ENCODE measurements at places on chromosomes 1 and 21.

DNA sequence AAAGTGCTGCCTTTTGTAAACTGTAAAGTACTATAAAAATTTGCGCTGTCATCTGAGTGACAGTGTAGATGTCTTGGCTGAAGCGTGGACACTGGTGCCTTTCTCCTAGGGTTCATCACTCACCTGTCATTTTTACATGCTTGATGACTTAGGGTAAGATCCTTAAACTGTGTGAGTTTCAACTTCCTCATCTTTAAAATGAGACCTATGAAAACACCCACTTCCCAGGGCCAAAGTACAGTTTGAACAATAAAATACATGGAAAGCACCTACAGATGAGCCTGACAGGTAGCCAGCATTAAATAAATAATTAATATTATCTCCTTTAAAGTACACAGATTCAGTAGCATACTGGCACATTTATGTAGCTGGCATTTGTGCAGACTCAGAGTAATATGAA, 309.9 kb downstream of the CHRM3 start:
- no peak for DNase-seq

- no peak for DNase-seq
Observed at GRCh38 chr1:59698386-59698785, 116.4 kb upstream of the HOOK1 start.

DNA sequence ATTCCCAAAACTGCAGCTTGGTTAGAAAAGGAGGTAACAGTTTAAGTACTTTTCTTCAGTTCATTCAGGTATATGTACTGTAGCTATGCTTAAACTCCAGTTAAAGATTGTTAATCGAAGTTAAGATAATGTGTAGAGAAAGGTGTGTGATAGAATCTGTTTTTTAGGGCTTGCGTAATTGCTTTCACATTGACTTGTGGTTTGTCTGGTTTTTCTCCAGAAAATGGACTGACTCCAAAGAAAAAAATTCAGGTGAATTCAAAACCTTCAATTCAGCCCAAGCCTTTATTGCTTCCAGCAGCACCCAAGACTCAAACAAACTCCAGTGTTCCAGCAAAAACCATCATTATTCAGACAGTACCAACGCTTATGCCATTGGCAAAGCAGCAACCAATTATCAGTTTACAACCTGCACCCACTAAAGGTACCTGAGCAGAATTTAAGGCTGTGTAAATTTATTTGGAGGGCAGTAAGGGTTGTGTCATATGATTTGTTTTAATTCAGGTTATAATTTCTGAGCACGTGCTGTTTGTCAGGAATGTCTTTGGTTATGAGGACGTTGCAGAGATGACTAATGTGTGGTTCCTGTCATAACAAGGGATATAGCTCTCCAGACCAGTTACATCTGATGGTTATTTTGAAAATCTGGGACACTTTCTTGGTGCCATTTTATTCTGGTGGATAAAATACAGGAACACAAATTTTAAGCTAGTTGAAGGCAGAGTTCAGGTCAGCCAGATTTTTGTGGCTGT, 26.0 kb downstream of the ATF6 start:
- DNase-seq, result no peak

- no peak for DNase-seq
Observed at GRCh38 chr1:220356981-220357850, 85.0 kb upstream of the RAB3GAP2 start.

DNA sequence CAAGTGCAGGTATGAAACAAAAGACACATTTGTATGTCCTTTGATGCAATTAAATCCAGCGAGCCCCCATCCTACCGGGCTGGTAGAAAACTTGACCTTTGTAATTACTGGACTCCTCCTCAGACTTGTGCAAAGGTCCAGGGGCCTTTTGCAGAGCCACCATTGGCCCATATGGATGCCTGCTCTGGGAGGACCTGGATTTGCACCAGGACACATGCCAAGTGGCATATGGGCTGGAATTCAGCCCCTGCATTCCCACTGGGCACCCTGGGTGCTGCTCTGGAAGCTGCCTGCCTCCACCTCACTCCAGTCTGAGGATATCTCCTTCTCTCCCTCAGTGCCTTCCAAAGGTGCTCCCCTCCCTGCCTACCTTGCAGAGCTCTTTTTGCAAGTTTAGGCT, 36.0 kb downstream of the LACTBL1 start:
- DNase-seq, result no peak

Data from RCC 7860 (cell line).